ENCODE measurements at places on chromosomes 11 and 22.

DNA sequence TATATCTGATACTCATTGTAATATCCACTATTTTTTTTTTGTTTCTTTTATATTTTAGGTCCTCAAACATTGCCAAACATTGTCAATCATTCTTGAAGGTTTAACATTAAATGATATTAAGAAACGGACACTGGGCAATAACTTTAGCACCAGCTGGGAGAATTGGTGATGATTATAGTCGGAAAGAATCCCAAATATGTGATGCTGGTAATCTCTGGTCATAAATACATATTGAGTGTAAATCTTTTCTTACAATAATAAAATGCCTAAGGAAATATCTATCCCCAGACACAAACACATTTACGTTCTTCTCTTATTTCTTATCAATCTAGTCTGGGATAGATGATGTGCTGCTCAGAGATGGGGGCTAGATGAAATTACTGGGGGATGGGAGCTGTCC lies 25.2 kb downstream of the OR51E2 start:
- no peak for DNase-seq

- no peak for DNase-seq
These were observed 12.8 kb downstream of the BMAL1 start for GRCh38 chr11:13290221-13290980.

DNA sequence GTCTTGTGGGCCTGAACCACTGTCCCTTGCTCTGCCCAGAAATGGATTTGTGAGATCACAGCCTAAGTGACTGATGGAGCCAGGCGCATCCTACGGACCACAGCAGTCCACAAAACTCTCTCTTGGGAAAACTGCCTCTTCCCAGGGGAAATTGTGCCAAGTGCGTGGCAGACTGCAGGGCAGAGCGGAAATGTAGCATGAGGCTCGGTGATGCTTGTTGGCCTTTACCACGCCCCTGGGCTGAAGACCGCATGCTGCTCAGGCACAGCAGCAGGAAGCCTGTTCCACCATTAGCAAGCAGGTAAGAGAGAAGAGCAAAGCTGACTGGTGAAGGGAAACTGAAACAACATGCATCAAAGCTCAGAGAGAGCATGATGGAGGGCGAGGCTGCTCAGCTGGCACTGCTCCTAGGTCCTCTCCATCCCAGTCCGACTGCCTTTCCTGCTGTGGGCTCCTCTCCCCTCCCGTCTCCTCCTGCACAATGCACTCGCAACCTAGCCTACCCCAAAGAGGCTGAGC lies 26.5 kb upstream of the SCARF2 start:
- no peak for DNase-seq

DNA sequence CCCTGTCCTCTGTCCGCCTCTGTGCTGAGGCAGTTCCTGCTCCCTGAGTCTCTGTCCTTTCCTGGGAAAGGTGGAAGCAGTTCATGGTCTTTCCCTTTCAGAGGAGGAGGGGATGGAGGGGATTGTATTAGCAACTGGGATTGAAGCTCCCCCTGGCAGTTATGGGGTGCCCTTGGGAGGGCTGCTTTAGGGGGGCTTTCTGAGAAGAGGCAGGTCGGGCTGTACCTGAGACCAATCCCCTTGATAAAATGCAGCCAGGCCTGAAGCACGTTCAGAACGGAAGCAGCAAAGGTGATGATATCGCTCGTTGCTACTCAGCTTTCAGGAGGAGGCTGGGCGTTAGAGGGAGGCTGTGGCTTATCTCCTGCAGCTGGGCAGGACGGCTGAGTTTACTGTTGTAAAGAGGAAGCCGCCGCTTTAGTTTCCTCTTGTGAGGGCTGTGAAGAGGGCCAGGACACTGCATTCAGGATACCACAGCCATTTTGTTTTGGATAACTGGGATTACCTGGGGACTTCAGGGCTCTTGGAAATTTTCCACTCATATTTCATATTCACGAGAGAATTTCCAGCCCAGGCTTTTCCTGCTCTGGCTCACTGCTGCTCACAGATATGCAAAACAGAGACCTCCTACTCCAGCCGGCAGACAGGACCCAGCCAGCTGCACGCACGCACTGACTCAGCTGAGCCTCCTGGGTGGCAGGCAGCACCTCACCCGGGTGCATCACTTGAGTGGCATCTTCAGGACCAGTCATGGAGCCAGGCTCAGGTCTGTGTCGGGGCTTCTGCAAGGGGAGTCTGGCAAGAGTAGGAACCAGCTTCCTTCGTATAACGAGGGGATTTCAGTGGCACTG lies 798 bp downstream of the AMPD3 start:
- no peak for DNase-seq

GRCh38 chr11:86446163-86446923 lies 71.7 kb downstream of the CCDC81 start:
- no peak for DNase-seq

DNA sequence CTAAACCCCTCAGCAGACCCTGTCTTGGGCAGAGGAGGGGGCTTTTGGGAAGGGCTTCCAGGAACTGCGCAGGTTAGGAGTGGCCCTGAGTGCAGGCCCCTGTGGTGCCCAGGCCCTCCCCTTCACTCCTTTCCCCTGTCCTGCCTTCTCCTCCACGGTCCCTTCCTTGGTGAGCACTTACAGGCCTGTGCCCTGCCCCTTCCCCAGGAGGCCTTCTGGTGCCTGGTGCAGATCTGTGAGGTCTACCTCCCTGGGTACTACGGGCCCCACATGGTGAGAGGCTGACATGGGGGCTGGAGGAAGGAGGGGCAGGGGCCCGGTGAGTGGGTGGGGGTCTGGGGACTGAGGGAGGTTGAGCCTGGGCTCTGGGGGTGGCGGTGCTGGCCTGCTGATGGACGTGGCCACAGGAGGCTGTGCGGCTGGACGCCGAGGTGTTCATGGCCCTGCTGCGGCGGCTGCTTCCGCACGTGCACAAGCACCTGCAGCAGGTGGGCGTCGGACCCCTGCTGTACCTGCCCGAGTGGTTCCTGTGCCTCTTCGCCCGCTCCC lies 2.6 kb downstream of the TBC1D10C start:
- no peak for DNase-seq

- peak; percentile 49 for DNase-seq
These were observed 940 bp upstream of the C11orf91 start for GRCh38 chr11:33701302-33702230.

- DNase-seq = peak; percentile 65
These were observed 37.2 kb downstream of the CKAP5 start for GRCh38 chr11:46808799-46809431.

- no peak for DNase-seq
These were observed 13.3 kb upstream of the ANO1 start for GRCh38 chr11:70064726-70065317.

DNA sequence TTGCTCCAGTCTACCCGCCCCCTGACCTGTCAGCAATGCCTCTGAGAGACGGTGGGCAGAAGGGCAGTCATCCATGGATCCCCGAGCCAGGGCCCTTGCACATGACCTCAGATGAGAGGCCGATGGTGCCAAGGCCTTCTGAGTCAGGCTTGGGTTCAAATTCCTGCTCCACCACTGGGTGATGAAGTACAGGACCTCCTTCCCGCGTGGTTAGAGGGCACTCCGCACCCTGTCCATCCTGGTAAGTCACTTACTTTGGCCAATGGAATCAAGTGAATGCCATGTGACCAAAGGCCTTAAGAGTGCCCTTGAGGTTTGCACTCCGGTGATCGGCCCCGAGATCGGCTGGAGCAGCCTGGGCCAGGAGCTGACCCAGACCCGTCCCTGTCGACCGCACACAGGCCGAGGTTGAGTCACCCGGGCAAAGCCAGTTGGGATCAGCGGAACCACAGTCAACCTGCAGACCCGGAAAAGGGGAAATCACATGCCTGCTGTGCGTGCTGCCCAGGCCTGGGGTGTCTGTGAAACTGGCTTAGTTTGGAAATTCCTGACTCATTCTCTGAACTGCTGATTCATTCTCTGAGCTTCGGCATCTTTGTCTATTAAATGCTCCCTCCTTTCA lies 48.9 kb downstream of the RTL6 start:
- DNase-seq = no peak

DNA sequence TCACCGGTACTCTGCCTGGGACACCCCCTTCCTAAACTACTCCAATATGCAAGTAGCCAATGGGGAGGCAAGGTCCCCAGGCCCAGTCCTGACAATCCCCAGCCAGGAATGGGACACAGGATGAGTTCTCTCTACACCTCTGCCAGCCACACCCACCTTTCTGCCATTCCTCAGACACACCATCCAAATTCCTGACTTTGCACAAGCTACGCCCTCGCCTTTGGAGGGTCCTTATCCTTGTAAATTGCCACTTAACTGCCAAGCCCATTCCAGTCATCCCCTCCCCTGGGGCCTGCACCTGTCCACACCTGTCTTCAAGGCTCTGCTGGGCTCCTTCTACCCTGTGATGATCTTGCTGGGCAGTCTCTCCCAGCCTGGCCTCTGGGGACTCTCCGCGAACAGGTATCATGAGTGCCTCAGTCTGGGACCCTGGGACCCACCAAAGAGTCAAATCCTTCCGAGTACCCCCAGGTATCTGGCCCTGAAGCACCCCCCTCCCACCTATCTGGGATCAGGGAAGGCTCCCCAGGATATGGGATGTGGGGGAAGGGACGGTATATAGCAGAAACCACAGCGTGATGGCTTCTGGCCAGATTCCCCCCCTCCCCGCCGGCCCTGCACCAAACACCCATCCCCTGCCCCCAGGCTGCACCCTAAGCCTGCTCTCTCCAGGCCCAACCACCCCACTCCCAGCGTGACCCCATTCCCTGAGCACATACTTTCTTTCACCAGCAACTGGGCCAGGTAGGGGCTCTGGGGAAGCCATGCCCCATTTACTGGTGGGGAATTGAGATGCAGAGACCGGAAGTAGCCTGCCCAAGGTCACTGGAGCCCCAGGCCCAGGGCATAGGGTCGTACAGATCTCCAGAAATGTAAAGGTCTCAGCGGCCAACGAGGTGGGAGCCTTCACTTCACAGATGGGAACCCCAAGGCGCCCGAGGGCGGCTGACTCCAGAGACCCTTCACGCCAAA lies 806 bp downstream of the ARAP1 start:
- DNase-seq = no peak

- no peak for DNase-seq
These were observed 29.3 kb upstream of the CBX7 start for GRCh38 chr22:39181778-39182177.

GRCh38 chr11:34180040-34180813 lies 74.8 kb downstream of the NAT10 start:
- no peak for DNase-seq

- no peak for DNase-seq
These were observed 6.9 kb downstream of the C22orf39 start for GRCh38 chr22:19440411-19441195.

- no peak for DNase-seq
These were observed 332.2 kb upstream of the RAG2 start for GRCh38 chr11:36930256-36930655.

DNA sequence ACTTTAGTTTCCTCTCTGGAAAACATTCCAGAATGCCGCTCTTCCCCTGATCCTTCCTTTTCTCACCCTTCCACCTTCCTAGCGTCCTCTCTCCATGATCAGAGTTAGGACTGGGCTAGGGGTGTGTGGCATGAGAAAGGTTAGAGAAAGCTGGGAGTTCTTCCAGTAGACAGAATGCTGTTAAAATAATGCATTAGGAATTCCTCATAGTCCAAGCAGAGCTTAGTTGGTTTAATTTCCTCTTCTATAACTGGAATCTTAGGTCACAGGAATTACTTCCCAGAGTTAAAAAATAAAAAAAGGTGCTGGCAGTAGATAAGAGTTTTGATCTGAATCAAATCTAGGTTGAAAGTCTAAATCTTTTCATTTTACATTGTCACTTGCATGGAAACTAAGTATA lies 37.2 kb upstream of the ADORA2A start:
- DNase-seq = no peak

- DNase-seq = no peak
These were observed 6.7 kb downstream of the DUSP8 start for GRCh38 chr11:1565173-1565903.

DNA sequence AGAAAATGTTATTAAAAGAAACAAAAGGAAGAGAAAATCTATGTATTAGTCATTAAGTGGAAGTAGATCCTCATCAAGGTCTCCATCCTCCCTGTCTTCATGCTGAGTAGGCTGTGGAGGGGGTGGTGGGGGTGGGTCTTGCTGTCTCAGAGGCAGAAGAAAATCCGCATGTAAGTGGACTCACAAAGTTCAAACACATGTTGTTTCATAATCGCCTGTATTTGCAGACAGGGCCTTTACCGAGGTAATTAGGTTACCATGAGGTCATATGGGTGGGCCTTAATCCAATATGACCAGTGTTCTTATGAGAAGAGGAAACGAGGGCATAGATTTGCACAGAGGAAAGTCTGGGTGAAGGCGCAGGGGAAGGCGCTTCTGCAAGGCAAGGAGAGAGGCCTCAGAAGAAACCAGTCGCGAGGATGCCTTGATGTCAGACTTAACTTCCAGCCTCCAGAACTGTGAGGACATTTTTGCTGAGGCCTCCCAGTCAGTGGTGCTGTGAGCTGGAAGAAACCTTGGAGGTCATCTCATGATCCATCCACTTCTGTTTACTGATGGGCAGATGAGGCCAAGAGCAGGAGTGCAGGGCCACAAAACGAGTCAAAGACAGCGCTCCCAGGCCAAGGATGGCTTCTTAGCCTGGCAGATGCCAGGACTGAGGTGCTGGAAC lies 49.3 kb upstream of the THY1 start:
- DNase-seq = no peak

DNA sequence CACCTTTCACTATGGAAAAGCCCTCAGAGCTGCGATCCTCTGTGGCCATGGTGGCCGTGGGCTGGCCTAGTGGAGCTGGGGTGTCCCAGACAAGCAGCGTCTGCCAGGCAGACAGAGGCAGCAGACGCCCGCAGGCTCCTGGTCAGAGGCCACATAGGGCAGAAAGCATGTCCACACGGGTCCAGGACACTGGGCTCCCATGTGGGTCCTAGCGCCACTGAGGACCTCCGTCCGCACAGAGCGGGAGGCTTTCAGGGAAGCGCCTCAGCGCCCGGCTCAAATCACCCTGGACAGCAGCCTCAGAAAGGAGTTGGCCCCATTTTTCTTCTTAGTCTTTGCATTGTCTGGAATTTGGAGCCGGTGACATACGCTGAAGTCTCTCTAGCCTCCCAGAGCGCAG lies 389.7 kb downstream of the BRD1 start:
- no peak for DNase-seq

DNA sequence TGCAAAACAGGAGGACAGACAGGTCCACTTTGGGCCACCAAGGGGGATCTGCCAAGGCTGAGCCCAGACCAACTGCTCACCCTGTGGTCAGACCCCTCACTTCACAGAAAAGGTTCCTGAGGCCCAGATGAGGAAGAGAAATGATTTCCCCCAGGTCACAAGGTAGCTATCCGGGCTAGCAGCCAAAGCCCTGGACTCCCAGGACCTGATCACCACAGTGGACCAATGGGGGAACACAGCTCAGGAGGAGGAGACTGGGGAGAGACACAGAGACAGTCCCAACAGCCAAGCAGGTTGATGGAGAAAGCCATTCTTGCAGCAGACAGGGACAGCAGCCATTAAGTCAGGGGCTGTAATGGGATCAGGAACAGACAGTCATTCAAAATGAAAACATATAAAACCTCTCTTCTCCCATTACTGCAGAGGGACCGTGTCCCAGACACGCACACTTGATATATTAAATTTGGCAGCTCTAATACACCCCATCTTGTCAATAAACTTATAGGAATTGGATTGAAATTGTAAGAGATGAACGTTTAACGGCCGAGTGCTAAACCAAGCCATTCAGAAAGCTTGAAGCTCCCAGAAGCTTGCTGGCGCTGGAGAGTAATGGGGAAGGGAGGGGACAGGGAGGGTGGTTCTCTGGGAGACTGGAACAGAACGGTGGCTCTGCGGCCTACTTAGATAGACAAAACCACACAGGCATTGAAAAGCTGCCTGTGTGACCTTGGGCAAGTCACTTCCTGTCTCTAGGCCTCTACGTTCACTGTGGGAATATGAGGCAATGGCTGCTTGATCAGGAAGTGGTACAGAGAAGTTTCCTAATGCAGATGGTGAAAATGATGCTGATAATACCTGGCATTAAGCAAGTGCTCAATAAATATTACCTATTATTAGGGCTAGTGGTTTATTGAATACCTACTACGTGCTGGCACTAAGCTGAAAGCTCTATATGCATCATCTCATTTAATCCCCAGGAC lies 16.0 kb downstream of the ZMAT5 start:
- DNase-seq = no peak

Data from SW 1271 (cell line).